ENCODE measurements at places on chromosomes 5 and 9.

GRCh38 chr5:111572561-111572960 lies 60.2 kb upstream of the STARD4 start:
- DNase-seq: no peak

GRCh38 chr5:142998316-142999020 lies 228.3 kb downstream of the ARHGAP26 start:
- no peak for DNase-seq

DNA sequence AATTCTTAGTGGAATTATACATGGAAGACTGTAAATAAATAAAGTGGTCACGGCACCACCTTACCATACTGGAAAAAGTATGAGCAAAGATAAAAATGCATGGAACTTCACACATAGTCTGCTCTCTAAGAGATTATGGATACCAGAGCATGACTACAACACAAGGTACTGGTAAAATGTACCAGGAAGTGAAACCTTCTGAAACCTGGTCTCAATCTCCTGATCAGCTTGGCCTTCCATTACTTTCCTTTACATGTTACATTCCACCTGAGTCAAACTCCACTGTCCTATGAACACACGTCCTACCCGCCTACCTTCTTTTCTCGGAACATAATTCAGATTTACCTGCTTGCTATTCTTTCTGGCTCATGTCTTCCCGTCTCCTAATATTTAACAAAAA lies 15.9 kb downstream of the PTAR1 start:
- no peak for DNase-seq

DNA sequence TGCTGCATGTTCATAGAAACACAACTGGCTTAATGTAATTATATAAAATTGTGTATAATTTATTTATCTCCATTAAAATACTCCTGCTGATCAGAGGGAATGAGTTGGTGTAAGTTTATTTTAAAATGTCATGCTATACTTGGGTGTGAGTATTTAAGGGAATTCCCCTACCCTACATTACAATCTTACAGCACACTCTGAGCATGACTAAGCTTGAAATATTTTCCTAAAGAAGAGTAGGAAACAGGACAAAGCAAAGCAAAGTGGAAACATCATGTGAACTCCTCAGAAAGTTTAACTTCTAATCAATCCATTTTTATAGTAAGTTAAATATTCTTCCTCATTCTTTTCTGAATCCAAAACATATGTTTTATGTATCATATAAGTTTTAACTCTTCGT lies 1271.3 kb downstream of the EFNA5 start:
- peak; percentile 44 for DNase-seq

GRCh38 chr5:148090773-148091250 lies 27.0 kb downstream of the SPINK5 start:
- no peak for DNase-seq

DNA sequence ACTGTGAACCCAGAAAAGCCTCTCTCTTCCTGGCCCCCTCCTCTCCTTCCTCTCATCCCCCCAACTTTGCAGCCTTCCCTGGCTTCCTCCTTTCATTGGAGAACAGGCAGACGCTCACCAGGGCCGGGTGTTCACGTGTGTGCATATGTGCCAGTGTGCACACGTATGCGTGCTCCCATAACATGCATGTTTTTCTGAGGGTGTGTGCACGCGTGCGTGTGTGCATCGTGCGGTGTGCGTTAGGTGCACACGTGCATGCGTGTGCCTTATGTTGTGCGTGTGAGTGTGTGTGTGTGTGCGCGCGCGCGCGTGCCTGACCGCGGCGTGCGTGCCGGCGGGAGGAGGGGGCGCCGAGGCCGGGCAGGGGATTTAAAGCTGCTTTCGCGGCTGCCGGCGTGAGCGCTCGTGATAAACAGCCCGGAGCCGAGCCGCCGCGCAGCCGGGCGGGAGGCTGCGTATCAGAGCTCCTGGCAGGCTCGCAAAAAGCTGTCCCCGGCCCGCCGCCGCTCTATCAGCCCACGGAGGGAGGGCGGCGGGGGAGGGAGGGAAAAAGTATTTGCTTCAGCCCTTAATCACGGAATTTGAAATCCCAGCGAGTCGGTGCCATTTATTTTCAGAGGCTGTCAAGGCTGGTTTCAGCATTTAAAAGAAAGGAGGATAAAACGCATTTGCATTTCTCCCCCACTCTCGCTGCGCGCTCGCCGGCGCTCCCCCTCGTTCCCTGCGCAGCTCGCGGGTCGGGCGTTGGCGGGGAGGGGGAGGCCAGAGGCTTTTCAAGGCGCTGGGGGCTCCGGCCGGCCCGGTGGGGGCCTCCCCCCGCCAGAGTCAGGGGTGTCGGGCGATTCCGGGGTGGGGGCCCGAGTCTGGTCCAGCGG lies 183.9 kb downstream of the C9orf50 start:
- peak; percentile 36 for DNase-seq

DNA sequence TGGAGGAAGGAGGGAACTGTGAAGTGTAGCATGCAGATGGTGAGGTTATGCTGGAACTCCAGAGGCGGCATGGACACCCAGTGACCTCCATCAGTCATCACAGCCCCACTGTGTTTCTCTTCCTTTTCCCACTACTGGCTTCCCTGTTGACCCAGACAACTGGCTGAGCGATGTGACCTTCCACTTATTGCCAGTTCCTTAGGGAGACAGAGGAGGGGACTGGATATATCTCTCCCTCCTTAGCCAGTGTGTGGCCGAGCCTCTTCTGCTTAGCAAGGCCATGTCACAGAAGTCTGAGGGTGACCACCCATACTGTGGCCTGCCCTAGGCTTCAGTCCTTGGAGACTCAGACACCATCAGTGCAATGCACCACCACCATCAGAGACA lies 3.0 kb upstream of the PHYKPL start:
- DNase-seq: no peak

- no peak for DNase-seq
These were observed 800.7 kb upstream of the CTNND2 start for GRCh38 chr5:12704955-12705354.

- no peak for DNase-seq
These were observed 900.6 kb upstream of the COX7C start for GRCh38 chr5:85717203-85717563.

- DNase-seq: no peak
These were observed 256.9 kb downstream of the BNC2 start for GRCh38 chr9:16613605-16614004.

- no peak for DNase-seq
These were observed 476.1 kb upstream of the ACO1 start for GRCh38 chr9:31908158-31908890.

DNA sequence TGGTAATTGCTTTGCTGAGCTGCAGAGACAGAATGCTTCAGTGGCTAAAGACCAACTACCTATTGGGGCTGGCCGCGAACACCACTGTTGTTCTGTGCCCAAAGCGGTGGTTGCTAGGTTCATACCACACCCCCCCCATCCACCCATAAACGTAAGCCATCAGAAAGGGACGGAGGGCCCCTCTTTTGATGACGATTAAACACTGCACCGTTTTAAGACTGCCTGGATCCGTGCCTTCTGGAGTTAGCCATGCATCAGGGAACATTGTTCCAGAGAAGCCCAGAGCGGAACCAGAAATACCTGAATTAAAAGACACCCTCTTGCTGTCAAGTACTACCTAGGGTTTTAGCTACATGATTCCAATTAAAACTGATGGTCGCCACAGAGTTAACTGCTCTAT lies 369.1 kb upstream of the DAP start:
- DNase-seq: no peak

DNA sequence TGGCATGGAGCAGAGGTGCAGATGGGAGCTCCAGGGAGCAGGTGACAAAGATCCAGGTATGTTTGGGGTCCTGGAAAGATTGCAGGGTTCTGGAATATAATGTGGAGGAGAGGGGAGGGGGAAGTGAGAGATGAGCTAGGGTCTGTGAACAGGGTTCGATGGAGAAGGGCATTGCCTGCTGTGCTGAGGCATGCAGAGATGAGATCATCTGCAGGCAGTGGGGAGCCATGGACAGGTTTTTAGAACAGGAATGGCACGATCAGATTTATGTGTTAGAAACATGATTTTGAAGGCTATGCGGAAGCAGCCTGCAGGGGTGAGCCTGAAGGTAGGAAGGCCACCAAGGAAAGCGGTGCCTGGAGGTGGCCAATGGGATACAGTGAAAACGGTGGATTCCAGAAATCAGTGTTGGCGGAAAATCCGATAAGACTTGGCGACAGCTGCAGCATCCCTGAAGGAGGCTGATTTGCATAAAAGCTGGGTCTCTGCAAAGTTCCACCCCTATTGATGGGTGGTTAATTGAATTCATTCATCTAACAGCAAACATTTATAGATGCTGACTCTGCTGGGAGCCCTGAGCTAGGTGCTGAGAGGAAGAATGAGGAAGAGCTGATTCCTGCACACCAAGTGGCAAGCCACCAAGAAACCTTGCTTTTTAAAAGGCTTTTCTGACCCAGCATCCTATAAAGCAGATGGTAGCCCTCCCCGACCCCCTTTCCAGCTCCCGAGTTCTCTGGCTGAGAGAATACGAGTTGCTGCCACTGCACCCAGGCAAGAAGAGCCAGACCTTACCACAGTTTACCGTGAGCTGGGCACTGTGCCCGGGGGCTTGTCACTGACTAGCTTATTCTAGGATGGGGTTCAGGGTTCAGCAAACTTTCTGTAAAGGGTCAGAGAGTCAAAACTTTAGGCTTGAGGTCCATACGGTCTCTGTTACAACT lies 139.2 kb upstream of the SMIM23 start:
- DNase-seq: no peak

DNA sequence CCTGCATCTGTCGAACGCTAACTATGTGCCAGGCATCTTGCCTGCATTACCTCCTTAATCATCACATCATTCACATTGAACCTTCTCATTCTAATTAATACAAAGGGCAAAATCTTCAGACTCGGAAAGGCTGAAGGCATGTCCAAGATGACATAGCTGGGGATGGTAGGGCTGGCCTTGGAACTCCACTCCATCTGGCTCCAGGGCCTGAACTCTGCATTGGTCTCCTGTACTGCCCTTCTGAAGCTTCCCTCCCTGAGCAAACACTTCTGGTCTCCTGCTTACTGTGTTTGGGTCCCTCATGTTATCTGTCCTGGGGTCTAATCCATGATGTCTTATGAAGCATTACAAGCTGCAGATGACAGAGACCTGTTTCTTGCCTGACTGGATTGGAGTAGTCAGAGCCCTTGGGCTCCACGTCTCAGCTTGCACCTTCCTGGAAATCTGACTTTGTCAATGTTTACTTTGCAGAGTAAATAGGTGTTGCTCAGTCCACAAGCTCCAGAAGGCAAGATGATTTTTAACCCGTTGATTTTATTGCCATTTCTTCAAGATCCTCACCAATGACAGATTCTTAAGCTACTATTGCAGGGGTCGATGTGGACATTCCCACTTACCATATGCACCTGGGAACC lies 106.1 kb downstream of the GALNT10 start:
- no peak for DNase-seq

GRCh38 chr5:96562614-96563013 lies 99.6 kb upstream of the CAST start:
- DNase-seq: peak; percentile 67

DNA sequence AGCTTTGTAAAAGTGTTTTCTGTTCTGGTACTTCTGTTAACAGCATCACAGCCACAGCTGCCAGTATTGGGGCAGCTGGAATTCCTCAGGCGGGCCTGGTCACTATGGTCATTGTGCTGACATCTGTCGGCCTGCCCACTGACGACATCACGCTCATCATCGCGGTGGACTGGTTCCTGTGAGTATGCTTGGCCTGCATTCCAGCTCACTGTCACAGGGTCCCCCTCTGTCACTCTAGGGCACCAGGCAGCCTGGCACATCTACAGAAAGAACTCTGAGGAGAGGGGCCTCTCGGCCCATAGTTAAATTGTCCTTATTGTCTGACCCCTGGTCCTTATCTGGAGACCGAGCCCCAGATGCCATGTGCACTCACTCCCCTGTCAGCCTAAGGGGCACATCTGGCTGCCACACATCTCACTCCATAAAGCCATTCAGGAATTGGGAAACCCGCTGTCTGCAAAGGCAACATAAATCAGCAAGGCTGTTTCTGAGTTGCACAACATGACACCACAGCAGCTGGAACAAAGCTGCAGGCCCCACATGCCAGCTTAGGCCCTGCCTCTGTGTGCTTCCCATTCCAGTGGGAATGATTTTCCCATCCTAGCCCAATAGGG lies 77.5 kb downstream of the SLC1A3 start:
- peak; percentile 86 for DNase-seq

GRCh38 chr9:16726029-16726428 lies 144.4 kb downstream of the BNC2 start:
- DNase-seq: peak; percentile 42

DNA sequence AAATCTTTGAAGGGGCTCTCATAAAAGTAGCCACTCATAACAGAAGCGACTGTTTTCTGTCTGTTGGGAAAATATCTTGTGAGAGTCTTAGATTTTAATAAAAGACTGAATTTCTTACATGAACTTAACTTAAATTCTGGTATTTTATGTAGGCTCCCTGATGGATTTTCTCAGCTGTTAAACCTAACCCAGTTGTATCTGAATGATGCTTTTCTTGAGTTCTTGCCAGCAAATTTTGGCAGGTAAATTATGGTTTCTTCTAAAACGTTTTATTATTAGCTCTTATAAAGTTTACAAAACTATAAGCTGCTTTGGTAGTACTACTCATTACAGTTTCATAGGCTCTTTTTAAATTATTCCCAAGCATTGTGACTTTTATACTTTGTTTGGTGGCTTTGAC lies 87.0 kb downstream of the ERBIN start:
- no peak for DNase-seq

- no peak for DNase-seq
These were observed 177.3 kb downstream of the CD180 start for GRCh38 chr5:67019065-67019845.

DNA sequence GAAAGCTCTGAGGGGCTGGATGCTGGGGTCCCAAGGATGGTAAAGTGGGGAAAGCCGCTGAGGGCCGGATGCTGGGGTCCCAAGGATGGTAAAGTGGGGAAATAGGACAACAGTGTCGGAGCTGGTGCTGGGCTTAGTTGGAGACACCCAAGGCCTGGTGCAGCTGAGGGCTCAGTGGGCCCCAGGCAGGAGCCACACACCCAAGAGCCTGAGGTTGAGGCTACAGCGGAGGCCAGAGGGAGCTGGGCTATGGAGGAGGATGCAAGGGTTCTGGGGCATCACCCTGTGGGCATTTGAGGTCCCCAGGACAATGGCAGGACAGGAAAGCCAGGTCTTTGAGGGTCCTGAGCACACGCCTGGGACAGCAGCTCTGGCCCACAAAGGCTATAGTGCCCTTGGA lies 19.1 kb upstream of the SLC9A3 start:
- DNase-seq: no peak

DNA sequence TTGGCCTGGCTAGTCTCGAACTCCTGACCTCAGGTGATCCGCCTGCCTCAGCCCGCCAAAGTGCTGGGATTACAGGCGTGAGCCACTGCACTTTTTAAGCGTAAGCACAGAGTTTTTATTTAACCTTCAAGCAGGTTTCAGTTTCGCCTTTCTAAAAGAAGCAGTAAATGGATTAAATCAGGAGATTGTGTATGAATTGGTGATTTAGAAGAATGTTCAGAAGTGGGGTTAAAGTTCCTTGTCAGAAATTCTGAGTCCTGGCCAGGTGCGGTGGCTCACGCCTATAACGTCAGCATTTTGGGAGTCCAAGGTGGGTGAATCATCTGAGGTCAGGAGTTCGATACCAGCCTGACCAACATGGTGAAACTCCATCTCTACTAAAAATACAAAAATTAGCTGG lies 12.2 kb downstream of the HSPA4 start:
- DNase-seq: no peak

- no peak for DNase-seq
These were observed 20.2 kb downstream of the HAVCR1 start for GRCh38 chr5:157038568-157039187.
